ENCODE measurements at places on chromosomes 1 and 21.

DNA sequence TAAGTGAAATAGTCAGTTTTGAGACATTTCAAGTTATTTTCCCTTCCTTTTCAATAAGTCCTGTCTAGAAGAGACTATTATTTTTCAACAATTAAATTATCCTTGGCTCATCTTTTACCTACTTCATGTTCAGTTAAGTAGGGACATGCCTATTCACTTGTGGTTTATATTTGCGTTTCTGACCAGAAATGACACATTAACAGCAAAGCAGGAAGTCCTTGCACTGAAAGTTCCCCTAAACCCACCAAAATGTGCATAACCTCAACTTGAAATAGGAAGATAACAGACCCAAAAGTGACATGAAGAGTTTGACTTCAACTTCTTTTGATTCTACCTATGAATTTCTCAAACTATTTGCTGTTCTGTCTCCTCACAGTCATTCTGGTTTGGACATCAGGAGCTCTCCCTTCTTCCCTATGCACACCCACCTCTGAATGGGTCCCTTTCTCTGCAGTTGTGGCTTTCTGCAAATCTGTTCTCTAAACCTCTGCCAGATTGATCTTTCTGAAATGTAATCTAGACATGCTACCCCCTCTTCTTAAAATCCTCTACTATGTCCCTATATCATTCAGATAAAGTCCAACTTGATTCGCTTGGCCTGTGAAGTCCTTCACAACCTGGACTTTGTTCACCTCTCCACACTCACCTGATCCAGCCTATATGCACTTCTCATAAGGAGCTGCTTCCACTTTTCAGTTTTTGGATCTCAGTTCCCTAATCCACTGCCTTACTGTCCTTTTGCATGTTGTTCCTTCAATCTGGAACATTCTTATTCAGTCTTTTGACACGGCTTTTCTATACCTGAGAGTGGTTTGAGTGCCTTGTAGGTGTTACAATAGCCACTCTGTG, 661.5 kb upstream of the ADGRL4 start:
- no peak for DNase-seq

GRCh38 chr1:919271-919872, 4.4 kb upstream of the SAMD11 start:
- no peak for DNase-seq

- DNase-seq = no peak
These were observed 63.8 kb upstream of the ATP1A1 start for GRCh38 chr1:116309090-116309870.

DNA sequence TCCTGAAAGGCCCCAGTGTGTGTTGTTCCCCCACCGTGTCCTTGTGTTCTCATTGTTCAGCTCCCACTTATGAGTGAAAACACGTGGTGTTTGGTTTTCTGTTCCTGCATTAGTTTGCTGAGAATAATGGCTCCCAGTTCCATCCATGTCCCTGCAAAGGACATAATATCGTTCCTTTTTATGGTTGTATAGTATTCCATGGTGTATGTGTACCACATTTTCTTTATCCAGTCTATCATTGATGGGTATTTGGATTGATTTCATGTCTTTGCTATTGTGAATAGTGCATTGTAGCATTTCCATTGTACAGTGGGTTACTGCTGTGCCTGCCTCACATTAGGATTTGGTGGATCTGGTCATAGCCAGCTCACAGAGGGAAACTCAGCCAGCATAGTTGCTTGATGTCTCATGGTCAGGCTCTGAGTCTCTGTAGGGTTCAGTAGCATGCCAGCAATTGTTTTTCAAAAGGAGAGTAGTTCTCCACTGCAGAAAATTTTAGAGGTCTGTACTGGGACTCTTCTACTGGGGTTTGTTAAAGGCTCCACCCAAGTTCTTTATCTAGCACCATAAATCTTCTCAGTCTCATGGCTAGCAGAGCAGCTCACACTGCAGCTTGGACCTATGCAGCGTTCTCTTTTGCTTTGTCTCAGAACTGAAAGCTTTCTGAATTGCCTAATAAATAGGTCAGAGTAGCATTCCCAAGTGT, 41.0 kb downstream of the RUNX3 start:
- DNase-seq = no peak

DNA sequence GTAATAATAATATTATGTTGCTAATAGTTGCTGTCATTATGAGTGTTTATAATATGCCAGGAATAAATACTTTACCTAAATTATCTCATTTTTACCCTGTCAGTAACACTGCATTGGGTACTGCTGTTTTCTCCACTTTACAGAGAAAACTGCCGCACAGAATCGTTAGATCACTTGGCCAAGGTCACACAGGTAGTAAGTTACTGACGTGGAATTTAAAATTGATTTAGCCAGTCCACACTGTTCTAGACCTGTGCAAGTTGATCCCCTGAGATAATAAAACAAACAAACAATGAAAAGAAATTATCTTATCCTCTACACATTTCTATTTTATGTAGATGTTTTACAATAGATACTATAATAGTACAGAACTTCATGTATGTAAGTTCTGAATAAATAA, 174.1 kb downstream of the ROR1 start:
- no peak for DNase-seq

- no peak for DNase-seq
These were observed 23.3 kb upstream of the DPT start for GRCh38 chr1:168752171-168752832.

DNA sequence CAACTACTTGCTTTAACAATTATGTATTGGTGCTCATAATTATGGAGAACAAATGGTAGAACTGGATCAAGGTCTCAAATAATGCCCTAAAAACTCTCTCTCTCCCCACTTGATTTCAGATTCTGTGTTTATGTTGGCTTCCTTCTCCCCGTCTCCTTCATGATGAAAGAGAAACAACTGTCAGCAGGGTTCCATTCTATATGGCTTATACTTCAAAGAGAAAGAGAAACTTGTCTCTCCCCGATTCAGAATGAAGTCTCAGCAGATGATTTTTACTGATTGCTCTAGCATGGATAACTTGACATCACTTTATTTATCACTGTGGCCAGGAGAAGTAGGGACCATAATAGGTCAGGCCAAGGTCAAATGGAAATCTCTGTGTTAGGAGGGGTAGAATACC, 575.6 kb downstream of the AGBL4 start:
- DNase-seq = no peak

DNA sequence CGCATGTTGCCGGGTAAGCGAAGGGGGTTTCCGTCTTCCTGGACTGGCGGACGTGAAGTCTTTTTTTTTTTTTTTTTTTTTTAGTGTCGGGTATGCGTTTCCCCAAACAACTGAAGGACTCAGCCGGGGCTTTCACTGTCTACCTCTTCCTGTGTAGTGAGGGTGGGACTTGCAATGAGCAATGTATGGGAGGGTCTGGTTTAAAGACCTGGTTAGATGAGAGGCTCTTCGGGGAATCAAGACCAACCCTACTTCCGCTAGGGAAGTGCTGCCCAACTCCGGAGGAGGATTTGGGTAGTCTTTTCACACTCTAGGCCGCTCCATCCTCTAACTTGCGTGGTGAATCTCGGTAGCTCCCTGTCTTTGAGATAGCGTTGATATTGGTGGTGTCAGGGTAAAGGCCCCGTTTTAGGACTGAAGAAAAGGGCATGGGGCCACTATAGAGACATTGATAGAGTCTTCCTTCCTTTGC, 754 bp downstream of the PRRC2C start:
- DNase-seq = peak; percentile 21

- DNase-seq = peak; percentile 7
These were observed 569.3 kb upstream of the ZRANB2 start for GRCh38 chr1:71650119-71650518.

DNA sequence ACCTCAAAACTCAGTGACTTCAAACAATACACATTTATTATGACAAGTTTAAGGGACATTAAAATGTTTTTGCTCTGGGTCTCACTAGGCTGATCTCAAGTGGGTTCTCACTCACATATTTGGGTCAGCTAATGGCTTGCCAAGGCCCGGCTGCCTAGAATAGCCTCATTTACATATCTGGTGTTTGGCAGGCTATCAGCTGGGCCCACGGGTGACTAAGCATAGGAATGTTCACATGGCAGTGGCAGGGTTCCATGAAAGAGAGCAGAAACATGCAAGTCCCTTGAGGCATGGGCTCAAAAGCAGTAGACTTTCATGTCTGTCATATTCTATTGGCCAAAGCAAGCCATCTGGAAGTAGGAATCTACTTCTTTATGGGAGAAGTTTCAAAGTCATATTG, 492.6 kb downstream of the KCNT2 start:
- DNase-seq = no peak

DNA sequence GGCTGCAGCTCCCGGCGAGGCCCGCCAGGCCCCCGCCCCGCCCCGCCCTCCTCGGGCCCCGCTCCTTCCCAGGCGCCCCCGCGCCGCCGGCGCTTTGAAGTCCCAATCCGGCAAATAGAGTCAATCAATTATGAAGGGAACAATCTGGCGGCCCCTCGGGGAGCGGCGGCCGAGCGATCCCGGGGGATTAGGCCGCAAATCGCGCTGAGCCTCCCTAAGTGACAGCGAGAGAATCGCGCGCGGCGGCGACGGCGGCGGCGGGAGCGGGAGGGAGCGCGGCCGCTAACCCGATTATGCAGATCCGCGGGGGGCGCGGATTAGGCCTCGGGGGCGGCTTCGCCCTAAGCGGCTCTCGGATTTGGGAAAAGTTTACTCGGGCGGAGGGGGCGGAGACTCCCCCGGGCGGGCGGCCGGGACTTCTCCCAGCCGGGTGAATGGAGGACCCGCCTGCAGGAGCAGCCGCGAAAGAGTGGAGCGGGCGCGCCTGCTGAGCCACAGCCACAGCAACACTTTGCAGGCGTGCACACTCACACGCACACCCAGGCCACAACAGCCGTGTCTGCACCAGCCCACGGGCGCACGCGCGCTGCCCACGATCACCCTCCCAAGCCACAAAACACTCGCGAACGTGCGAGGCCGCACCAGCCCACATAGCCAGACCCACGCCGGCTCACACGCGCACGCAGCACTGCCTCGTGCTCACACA, 23.0 kb upstream of the DMBX1 start:
- peak; percentile 74 for DNase-seq

DNA sequence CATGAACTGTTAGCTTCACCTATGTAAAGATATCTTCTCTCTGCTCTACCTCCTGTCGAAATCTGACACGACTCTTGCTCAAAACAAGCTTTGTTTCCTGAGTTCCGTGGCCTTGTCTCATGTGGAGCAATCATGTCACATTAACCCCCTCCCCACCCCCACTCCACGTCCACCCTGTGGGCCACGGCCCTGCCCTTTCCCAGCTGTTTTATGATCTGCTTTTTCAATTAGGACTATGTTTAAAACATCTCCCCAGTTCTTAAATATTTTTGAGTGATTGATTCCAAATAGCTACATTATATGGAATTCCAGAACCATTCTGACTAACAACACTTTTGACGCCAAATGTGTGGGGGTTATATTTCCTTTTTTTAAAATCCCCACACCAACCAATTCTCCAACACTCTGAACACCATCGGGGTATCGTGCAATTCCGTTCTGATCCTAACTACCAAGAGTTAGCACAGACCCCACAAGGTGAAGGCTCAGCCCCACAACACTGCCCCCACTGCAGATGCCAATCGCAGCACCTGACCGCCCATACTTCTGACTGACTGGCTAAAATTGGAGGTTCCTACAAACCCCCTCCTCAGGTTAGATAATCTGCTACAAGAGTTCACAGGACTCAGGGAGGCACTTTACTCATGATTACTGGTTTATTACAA, 12.7 kb upstream of the S100A8 start:
- DNase-seq = no peak

DNA sequence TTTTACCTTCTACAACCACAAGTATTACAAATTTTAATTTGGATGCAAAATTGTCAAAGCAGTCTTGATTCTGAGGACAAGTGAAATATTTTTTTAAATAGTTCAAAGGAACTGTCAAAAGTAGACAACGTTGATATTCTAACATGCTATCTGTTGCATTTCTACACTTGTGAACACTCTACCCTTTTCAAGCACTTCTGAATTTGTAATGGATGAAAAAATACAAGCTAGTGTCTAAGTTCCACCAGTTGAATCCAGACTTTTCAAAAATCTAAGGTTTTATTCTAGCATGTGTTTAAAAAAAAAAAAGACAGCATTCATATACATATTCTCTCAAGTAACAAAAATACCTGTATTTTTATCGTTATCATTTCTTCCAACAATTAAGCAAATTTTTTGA, 2.1 kb downstream of the ARID4B start:
- no peak for DNase-seq

GRCh38 chr21:15061279-15061678, 3.5 kb downstream of the NRIP1 start:
- no peak for DNase-seq

DNA sequence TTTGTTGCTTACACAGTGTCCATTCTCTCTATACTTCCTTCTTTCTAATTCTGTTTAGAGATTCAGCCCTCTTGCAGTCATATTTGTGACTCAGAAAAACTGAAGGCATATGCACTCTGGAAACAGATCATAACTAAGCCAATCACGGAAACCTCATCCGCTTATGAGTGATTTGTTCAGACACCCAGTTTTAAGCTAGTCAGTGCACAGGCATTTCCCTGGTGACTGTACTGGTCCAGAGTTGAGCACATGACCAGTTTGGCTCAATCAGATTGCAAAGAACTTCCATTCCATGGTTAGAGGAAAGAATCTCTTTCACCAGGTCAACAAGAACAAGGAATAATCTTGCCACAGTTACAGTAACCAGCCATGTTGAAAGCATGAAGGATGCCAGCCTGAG, 69.2 kb upstream of the SGIP1 start:
- no peak for DNase-seq

- no peak for DNase-seq
These were observed 18.9 kb downstream of the CAP1 start for GRCh38 chr1:40059338-40059959.

- no peak for DNase-seq
These were observed 35.0 kb upstream of the TMEM51 start for GRCh38 chr1:15118579-15118978.

- DNase-seq = no peak
These were observed 164.4 kb downstream of the DYRK1A start for GRCh38 chr21:37530901-37531351.

DNA sequence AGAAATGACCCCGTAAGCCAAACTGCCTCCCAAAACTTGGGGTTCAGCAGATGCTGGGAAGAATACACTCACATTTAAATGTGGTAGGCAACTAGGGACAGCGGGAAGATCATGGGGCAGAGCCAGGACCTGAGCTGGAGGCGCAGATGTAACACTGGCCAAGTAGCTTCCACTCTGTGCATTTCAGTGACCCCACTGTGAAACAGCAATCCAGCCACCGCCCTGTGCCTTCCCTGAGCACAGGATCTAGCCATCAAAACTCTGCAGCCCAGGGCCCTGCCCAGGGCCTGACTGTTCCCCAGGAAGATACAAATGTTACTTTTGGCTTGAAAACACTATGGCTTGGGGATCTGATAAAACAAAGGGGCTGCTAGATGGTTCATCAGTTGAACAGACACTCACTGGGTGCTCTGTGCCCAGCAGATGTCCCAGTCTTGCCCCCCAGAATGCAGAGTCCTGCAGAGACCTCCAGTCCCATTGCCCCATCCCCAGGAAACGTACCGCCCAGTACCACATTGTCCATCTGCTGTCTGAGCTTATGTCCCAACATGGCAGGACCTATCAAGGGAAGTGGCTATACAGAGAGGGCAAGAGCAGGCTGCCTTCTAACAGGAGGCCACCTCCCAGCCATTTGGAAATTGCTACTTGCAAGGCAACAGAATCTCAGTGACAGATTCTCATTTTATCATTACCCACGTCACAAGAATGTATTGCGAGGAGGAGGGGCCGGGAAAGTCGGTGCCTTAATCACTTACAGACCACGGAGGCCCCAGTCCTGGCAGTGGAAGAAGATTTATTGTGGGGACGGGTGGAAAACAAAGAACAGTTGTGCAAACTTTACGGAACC, 124.0 kb downstream of the DMRTB1 start:
- DNase-seq = no peak
